ENCODE measurements at places on chromosomes 5 and 9. TPM values are rescaled to one million over a fixed set of nuclear protein-coding genes. Genes with fewer than 3 reads are reported as not detected.

Gene IL13
- 231 TPM for total RNA-seq

Gene PIP5KL1
- 0.90 TPM for total RNA-seq

Gene MSMP
- 0.88 TPM for total RNA-seq

Gene QRFP
- not detected for total RNA-seq

DNA sequence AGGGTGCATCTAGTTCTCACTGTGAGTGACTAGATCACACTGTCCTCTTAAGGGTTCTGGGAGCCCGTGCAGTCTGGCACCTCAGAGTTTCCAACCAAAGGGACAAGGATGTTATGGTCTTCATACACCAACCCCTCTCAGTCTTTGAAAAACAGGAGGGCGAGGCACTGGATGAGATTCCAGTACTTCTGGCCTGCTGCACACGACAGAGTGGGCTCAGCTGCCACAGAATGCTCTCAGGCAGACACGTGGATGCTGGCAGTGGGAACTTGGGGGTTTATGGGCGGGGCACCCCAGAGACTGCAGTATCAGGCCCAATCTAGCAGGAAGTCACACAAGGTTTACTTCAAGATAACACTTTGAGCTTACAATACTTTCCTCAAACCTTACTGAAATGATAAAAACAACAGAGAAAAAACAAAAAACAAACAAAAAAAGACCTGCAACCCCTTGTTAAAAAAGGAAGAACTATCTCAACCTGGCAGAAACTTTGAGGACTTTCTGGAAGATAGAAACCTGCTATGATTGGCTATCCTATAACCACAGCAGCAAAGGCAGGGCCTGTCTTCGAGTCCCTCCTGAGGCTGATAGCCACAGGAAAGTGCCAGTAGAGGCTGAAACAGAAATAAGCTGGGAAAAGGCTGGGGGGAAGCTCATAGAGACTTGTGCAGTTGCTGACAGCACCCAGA is 28.3 kb upstream of the TGFBR1 start:
- peak overlapping the region; percentile 90 for H3K27ac ChIP-seq
- peak; percentile 84 for DNase-seq
- H3K36me3 ChIP-seq: no peaks in the 10 kb centered on the region
- peak overlapping the region; percentile 70 for H3K4me3 ChIP-seq

DNA sequence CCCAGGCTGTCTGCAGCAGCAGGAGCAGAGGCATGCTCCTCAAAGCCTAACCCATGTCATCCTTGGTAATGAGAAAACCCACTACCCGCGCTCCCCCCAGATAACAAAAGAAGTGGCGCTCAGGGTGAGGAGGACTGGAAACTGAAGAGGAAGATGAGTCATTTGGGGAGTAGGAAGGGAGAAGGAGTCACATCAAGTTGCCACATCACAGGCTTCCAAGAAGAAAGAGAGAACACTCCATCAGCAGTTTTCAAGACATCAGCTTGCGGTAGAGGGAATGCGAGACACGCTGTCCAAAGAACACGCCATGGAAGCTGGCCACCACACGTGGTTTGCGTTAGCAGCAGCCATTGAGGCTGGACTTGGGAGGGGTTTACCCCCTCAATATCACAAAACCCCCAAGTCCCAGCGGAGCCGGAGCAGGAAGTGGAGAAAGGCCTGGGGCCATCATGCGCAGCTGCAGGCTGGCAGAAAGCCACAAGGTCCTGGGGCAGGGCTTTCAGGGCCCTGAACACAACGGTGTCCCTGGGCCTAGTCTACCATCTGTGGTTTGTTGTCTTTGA is 41.5 kb downstream of the SH3PXD2B start:
- peaks cover 29% of the 10 kb centered on the region for H3K4me1 ChIP-seq
- peak; percentile 65 for DNase-seq
- H3K27me3 ChIP-seq: peaks cover 8% of the 10 kb centered on the region
- no peaks in the 10 kb centered on the region for H3K36me3 ChIP-seq
- H3K4me3 ChIP-seq: peak overlapping the region; percentile 63
- H3K27ac ChIP-seq: peak overlapping the region; percentile 80

Gene PCDHAC1
- not detected for total RNA-seq

GRCh38 chr5:110063640-110064602 is 374.2 kb downstream of the MAN2A1 start:
- no peaks in the 10 kb centered on the region for H3K36me3 ChIP-seq
- peaks cover 18% of the 10 kb centered on the region for H3K4me1 ChIP-seq
- no peak overlapping the region for H3K27ac ChIP-seq
- no peak overlapping the region for H3K4me3 ChIP-seq

DNA sequence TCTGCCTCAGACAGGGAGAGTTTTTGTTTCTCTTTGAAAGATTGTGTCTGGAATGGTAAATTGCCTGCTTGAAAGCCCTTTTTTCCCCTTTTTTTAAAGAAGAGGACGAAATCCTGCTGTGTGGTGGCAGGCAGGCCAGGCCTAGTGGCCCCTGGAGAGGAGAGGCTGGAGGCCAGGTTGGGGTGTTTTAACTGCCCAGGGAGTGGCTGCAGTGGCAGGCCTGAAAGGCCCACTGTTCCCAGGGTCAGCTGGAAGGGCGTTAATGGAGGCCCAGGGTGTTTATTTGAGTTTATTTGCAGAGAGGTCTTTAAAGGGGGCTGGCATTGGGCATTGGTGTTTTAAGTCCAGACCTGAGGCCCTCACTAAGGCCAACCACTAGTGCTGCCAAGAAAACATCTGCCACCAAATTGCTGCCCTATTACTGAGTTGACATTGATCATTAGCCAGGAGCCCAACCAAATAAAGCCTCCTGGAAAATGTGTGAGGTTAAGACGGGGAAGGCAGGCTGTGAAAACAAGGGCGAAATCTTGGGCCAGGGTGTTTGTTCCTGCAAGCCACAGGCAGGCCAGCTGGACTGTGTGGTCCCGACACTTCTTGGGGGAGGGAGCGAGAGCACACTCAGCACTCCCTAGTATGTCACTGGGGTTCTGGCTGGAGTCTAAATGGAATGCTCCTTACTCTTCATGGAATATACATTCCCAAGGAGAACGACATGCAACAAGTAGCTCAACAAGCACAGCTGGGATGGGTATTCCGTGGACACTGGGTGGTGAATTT is 5.0 kb downstream of the JADE2 start:
- H3K27ac ChIP-seq: no peak overlapping the region
- peaks cover 6% of the 10 kb centered on the region for H3K36me3 ChIP-seq
- H3K4me3 ChIP-seq: no peak overlapping the region
- no peaks in the 10 kb centered on the region for H3K27me3 ChIP-seq
- DNase-seq: no peak

DNA sequence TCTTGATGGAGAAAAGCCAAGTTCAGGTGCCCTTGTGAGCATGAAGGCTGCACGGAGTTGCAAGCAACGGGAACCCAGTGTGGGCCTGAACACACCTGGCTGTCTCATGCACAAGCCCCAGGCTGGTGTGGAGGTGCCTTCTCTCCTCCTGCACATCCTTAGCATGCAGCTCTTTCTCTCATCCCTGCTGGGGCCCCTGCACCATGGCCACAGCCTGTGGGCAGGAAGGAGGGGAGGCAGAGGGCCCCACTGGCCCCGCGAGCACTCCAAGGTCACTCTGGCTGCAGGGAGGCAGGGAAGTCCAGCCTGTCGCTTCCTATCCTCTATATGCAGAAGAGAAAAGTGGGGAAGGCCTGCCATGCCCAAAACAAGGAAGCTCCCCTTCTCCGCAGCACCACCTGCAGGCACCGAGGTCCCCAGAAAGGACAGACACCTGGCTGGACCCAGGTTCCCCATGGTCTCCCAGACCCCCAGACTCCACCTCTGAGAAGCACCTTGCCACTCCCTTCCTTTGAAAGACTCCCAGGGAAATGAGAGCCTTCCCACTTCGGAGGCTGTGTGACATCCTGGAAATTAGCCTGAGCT is 18.6 kb downstream of the STKLD1 start:
- no peaks in the 10 kb centered on the region for H3K27me3 ChIP-seq
- H3K27ac ChIP-seq: no peak overlapping the region
- H3K4me1 ChIP-seq: no peaks in the 10 kb centered on the region

Gene SPINK6
- not detected for total RNA-seq

- H3K36me3 ChIP-seq: no peaks in the 10 kb centered on the region
- DNase-seq: no peak
- no peak overlapping the region for H3K4me3 ChIP-seq
- H3K4me1 ChIP-seq: no peaks in the 10 kb centered on the region
Observed at GRCh38 chr9:73065439-73065838, 86.2 kb upstream of the ANXA1 start.

DNA sequence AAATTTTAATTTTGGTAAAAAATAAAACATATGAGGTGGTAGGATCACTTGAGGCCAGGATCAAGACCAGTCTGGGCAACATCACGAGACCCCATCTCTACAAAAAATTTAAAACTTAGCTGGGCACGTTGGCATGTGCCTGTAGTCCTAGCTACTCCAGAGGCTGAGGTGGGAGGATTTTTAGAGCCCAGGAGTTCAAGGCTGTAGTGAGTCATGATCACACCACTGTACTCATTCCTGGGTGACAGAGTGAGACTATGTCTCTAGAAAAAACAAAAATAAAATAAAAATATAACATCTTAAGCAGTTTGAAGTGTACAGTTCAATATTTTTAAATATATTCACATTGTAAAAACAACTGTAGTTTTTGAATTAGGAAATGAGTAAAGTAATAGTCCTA is 108.3 kb downstream of the SMIM15 start:
- H3K27me3 ChIP-seq: no peaks in the 10 kb centered on the region
- H3K4me3 ChIP-seq: no peak overlapping the region
- no peak overlapping the region for H3K27ac ChIP-seq

DNA sequence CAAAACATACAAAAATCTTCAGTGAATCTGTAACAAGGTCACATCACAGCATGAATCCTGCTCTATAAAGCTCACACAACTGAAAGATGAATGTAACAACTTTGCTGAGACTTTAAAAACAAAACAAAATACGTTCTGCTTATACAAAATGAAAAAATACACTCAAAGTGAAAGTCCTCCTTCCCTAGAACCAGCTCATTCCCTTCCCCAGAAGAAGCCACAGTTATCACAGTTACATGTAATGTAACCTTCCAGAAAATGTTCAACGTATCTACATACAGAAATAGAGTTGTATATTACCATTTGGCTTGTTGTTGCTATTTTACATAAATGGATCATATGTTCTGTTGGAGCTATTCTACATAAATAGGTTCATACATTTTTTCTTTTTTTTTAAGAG is 2.6 kb downstream of the AUH start:
- peaks cover 63% of the 10 kb centered on the region for H3K4me1 ChIP-seq
- no peaks in the 10 kb centered on the region for H3K27me3 ChIP-seq
- H3K36me3 ChIP-seq: peaks cover 57% of the 10 kb centered on the region
- peak overlapping the region; percentile 93 for H3K4me3 ChIP-seq

GRCh38 chr5:219991-220390 is 1.9 kb downstream of the SDHA start:
- H3K4me3 ChIP-seq: peak overlapping the region; percentile 97
- peaks cover 44% of the 10 kb centered on the region for H3K4me1 ChIP-seq
- DNase-seq: peak; percentile 73

- no peaks in the 10 kb centered on the region for H3K4me1 ChIP-seq
- H3K27ac ChIP-seq: no peak overlapping the region
- peaks cover 6% of the 10 kb centered on the region for H3K27me3 ChIP-seq
Observed at GRCh38 chr5:170143710-170144109, 38.0 kb downstream of the FOXI1 start.

Gene CAAP1
- total RNA-seq: 23.1 TPM

Gene ZNF462
- total RNA-seq: 0.37 TPM

GRCh38 chr5:82073179-82073578 is 101.4 kb downstream of the ATG10 start:
- H3K4me1 ChIP-seq: peaks cover 3% of the 10 kb centered on the region
- no peak overlapping the region for H3K27ac ChIP-seq
- H3K27me3 ChIP-seq: no peaks in the 10 kb centered on the region
- no peaks in the 10 kb centered on the region for H3K36me3 ChIP-seq
- no peak overlapping the region for H3K4me3 ChIP-seq

Gene SPATA31A3
- not detected for total RNA-seq

DNA sequence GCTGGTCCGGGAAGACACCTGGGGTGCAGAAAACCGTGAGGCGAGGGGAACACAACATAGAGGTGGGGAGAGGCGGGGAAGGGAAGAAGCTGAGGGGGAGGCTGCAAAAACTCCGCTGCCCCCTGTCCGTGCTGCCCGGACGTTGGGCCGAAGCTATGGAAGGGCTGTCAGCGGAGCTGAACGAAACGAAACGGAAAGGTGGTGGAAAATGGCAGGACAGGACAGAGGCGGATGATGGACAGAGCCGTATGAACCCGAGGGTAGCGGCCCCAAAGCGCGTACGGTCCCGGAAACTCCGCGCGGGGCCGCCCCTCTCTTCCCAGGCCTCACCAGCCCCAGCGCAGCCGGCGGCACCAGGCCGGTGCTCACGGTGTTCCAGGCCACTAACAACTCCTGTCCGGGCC is 272 bp downstream of the ANAPC2 start:
- no peak for DNase-seq
- peaks cover 22% of the 10 kb centered on the region for H3K4me1 ChIP-seq
- H3K36me3 ChIP-seq: peaks cover 34% of the 10 kb centered on the region
- H3K4me3 ChIP-seq: peak overlapping the region; percentile 91
- peak overlapping the region; percentile 91 for H3K27ac ChIP-seq

Gene LMX1B
- not detected for total RNA-seq

Gene PLPP1
- 29.7 TPM for total RNA-seq

DNA sequence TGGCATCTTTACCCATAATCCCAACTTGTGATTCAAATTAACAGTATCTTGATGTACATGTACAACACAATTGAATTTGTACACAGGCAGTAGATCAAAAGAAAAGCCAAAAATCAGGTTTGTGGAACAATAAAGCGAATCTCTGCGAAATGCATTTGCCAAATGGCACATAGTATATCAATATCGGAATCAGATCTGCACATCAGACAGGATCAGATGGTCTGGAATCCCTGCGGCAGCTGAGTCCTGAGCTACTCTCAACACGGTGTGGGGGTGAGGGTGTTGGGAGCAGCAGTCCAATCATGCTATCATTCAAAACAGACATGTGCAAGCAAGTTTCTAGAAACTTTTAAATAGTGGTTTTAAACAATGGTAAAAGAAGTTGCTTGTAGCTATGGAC is 358.3 kb downstream of the SEMA5A start:
- H3K4me1 ChIP-seq: peaks cover 3% of the 10 kb centered on the region
- no peak for DNase-seq
- no peaks in the 10 kb centered on the region for H3K27me3 ChIP-seq
- no peaks in the 10 kb centered on the region for H3K36me3 ChIP-seq

DNA sequence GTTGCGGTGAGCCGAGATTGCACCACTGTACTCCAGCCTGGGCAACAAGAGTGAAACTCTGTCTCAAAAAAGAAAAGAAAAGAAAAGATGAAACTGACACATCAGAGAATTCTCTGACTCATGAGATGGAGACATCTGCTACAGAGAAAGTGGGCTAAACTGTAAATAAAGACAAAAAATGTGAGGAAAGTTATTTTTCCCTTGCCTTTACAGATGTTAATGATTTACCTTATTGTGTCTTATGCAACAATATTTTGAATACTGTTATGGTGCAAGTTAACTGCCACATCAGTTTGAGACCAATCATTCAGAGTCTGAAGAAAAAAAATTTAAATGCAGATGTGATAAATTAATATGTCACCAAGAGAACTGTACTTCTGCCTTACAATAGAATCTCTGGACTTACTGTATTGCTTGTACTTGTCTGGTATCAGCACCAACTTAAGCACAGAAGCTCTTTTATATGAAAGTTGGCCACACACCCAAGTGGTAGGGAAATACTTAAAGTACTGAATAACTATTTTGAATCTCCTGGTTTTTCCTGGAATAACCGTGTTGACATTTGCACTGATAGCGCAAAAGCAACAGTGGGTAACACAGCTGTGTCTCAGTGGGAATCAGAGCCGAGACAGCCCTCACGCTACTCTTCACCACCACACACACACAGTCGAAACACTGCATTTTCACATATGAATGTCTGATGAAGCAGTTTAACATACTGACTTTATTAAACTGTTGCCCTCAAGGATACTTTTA is 169.9 kb downstream of the FANCC start:
- no peak overlapping the region for H3K27ac ChIP-seq
- H3K27me3 ChIP-seq: no peaks in the 10 kb centered on the region
- DNase-seq: no peak
- no peak overlapping the region for H3K4me3 ChIP-seq
- no peaks in the 10 kb centered on the region for H3K36me3 ChIP-seq
